ENCODE measurements at places on chromosomes 16 and 17.

GRCh38 chr17:50447870-50448595, 20.6 kb downstream of the CHAD start:
- DNase-seq, result no peak

- DNase-seq, result no peak
Measured at GRCh38 chr17:16254773-16255400, 37.9 kb downstream of the PIGL start.

GRCh38 chr16:57609541-57610401, 18.7 kb upstream of the ADGRG1 start:
- no peak for DNase-seq

DNA sequence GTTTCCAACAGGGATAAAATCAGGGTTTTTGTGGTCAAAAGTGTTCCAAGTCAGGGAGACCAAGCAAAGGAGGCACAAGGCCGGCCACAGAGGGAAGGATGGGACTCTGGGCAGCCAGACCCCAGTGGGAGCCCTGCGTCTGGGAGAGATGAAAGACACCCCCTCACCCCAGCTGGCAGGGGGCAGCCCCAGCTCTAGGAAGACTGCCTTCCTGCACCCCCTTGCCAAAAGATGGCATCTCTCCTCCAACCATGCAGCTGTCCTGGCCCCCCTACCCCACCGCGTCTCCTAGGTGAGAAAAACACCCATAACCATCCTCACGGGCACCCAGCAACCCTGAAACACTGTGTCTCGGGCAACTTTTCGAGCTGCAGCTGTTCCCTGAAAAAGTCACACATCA, 51.3 kb downstream of the CUEDC1 start:
- DNase-seq, result no peak

GRCh38 chr17:40542558-40543411, 22.5 kb downstream of the CCR7 start:
- no peak for DNase-seq

DNA sequence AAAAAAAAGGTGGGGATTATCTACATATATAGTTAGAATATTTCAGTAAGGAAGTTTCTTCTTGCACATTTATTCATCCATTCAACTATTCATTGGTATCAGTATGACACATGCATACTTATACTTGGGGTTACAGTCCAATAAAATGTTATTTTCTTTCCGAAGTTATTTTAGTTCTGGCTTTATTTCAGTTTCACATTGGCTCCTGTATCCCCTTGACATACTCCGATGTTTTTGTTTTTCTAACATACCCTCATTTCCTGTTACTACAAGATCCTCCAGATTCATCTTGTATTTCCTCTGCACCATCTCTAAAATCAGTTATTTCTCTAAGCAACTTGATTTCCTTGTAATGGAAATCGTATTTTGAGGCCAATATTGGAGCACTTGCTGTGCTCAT, 435.5 kb upstream of the MON1B start:
- no peak for DNase-seq

DNA sequence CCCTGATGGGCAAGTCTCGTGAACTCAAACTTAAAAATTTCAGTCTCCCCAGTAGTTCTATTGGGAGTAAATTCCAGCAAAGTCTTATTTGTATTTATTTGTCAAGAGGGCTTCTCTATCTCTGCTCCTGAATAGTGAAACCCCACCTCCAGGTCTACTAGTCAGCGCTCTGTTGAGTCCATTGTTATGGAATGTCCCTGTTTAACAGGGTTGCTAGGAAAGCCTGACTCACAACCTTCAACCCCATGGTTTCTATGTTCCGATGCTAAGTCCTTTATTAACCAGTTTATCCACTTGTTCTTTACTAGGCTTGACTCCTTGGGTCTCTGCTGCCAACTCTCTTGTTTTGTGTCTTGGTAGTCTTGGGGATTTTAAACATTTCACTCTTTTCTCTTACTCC, 250.7 kb upstream of the MYOCD start:
- DNase-seq, result no peak

DNA sequence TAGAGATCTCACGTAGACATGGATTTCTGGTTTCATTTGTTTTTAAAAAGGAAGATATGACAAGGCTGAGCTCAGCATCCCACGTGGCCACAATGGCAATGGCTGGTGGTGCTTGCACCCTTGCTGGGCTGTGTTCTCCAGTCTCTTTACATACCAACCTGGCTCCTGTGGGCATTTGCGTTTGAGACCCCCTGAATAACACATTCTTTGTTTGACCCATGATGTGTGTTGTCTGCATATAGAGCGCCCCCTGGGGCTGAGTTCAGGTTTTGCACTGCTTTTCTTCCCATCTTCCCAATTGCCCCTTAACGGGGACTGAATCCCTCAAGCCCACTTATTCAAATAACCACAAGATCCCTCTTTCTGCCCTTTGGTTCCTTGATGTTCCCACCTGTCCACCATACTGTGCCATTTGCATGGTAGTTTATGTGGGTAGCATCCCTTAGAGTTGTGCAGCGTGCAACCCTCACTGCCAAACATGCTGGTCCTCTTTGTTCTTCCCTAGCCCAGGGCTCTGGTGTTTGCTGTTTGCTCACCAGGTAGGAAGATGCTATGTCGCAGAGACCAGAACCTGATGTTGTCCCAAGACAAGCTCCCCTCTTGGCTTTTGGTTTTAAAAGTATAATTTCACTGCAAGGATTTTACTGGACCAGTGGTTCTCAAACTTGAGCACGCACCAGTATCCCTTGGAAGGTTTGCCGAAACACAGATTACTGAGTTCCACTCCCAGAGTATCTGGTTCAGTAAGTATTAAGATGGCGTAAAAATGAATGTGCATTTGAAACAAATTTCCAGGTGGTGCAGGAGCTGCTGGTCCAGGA, 38.5 kb upstream of the NKD1 start:
- DNase-seq, result peak; percentile 8

- DNase-seq, result no peak
Measured at GRCh38 chr17:34709158-34709754, 129.9 kb downstream of the TMEM132E start.

DNA sequence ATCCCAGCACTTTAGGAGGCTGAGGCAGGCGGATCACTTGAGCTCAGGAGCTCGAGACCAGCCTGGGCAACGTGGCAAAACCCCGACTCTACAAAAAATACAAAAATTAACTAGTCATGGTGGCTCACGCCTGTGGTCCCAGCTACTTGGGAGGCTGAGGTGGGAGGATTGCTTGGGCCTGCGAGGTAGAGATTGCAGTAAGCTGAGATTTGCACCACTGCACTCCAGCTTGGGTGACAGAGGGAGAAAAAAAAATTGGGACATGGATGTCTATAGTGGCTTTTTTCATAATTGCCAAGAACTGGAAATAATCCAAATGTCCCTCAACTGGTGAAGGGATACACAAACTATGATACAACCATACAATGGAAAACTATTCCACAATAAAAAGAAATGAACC, 28.6 kb downstream of the OSBPL7 start:
- DNase-seq, result no peak

DNA sequence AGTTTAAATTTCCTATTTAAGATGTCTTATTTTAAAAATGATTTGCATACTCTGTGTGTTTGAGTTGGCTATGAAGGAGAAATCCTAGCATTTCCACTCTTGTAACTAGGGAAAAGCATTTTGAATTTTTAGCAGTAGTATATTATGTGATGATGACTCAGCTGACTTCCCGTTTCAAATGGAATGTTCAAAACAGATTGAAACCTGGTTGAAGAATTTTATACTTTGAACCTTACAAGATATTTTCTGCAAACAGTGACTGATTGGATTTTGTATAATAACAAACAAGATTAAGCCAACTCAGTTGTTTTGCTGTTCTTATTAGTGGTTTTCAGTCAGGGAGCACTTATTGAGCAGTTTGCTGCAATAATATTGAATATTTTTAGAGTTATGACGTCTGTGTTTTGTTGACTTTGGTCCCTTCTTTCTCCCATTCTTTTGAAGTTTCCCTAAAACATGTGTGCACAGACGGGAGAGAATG, 8.0 kb downstream of the TNRC6A start:
- no peak for DNase-seq
